ENCODE measurements at places on chromosomes 2 and 18. TPM values are rescaled to one million over a fixed set of nuclear protein-coding genes. Genes with fewer than 3 reads are reported as not detected.

DNA sequence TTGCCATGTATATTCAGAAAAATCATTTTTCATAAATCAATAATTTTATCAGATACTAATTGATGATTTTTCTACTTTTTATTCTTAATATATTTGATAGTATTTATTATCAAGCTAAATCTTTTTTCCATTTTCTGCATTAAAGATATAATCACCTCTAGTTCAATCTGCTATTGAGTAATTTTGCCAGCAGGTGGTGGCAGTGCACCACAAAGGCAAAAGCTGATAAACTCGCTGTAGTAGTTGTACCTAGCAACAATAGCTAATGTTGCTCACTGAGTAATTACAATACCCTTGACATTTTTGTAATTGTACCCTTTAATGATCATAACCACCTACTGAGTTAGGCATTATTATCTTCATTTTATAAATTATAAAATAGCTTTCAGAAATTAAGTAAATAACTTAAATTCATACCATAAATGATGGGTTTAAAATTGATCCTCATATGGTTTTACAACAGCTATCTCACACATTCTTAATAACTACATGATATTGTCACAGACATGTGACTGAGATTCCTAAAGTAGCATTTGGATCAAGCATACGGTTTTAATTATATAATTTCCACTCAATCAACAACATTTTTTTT lies 52.0 kb upstream of the CALCRL start:
- H3K4me1 ChIP-seq, result no peaks in the 10 kb centered on the region
- H3K27ac ChIP-seq, result no peak overlapping the region
- H3K36me3 ChIP-seq, result no peaks in the 10 kb centered on the region

GRCh38 chr2:30738141-30738911 lies 68.9 kb downstream of the CAPN13 start:
- no peaks in the 10 kb centered on the region for H3K27me3 ChIP-seq
- no peak overlapping the region for H3K4me3 ChIP-seq
- no peak for DNase-seq
- no peaks in the 10 kb centered on the region for H3K36me3 ChIP-seq
- H3K27ac ChIP-seq, result no peak overlapping the region

DNA sequence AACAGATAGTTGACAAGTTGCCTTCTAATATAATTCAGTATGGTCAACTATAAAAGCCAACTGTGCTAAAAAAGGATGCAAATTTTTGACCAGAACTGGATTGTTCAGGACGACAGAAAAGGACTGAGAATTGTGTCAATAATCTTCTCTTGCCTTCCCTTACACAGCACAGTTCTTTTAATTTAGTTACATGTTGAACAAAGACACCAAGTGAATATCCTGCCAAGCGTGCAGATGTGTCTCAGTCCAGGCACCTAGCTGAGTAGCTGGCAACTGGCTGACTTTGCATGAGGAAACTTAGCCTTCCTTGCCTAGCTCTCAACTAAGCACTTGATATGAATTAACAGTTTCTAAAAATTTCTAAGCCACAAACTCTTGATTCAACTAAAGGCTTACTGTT lies 801.4 kb downstream of the BCL11A start:
- H3K27ac ChIP-seq, result no peak overlapping the region
- H3K27me3 ChIP-seq, result no peaks in the 10 kb centered on the region
- H3K4me1 ChIP-seq, result no peaks in the 10 kb centered on the region
- no peak overlapping the region for H3K4me3 ChIP-seq
- no peaks in the 10 kb centered on the region for H3K36me3 ChIP-seq

GRCh38 chr2:24920098-24920808 lies at the start of gene ADCY3:
Gene ADCY3 (minus strand): TSS chr2:24920237. CDS start chr2:24918987, 1,250 bp downstream.
- H3K4me1 ChIP-seq, result no peaks in the 10 kb centered on the region
- no peak within 1 kb of the TSS for H3K27ac ChIP-seq
- H3K4me3 ChIP-seq, result peak within 1 kb of the TSS; percentile 59

DNA sequence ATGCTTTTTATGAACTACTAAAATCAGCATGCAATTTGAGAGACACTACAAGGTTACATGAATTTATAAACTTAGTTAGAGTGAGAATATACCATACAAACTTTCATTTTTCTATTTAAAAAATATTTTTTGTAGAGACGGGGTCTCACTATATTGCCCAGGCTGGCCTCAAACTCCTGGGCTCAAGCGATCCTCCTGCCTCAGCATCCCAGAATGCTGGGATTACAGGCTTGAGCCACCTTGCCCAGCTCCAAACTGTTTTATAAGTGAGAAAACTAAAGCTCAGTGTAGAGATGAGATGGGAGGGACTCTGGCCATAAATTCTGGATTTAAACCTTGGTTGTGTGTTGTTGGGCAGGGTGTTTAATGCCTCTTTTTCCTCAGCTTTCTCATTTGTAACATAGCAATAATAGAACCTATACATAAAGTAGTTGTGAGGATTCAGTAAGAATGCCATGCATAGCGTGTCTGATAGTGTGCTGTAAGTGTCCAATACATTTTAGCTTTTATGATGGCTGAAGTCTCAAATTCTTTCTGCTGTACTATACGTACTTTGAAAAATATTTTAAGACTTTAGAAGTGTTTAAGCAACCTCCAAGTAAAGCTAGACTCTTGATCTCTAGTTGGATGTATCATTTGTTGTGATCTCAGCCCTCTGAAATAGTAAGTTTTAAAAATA lies 9.7 kb downstream of the CAB39 start:
- no peak for DNase-seq
- H3K27me3 ChIP-seq, result no peaks in the 10 kb centered on the region
- H3K4me3 ChIP-seq, result no peak overlapping the region
- no peak overlapping the region for H3K27ac ChIP-seq

DNA sequence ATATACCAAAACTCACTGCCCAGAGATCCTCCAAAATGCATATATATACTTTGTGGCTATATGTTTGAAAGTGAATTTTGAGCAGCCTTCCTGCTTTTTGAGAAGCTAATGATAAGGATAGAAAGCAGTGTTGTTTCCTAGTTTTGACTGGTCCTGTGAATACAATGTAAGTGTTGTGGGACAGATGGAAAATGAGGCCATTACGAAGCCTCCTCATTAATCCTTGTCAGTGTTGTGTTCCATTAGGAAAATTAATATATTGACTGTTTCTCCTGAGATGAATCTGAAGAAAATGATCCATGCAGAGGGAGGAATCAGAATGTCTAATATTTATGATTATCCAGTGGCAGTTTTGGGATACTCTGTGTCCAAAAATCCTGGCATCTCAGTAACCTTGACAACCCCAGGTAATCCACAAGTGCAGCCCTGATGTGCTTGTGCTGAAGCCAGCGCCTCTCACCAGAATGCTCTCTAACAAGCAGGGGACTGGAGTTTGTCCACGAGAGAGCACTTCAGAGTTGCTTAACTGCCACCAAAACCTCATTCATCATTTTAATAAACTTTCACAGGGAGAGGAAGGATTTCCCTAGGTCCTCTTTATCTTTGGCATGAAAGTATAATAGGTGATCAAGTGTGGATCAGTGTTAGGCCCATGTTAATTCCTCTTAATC lies 418.6 kb downstream of the CMPK2 start:
- peak; percentile 11 for DNase-seq
- no peaks in the 10 kb centered on the region for H3K4me1 ChIP-seq
- no peak overlapping the region for H3K27ac ChIP-seq
- no peak overlapping the region for H3K4me3 ChIP-seq
- H3K27me3 ChIP-seq, result no peaks in the 10 kb centered on the region

DNA sequence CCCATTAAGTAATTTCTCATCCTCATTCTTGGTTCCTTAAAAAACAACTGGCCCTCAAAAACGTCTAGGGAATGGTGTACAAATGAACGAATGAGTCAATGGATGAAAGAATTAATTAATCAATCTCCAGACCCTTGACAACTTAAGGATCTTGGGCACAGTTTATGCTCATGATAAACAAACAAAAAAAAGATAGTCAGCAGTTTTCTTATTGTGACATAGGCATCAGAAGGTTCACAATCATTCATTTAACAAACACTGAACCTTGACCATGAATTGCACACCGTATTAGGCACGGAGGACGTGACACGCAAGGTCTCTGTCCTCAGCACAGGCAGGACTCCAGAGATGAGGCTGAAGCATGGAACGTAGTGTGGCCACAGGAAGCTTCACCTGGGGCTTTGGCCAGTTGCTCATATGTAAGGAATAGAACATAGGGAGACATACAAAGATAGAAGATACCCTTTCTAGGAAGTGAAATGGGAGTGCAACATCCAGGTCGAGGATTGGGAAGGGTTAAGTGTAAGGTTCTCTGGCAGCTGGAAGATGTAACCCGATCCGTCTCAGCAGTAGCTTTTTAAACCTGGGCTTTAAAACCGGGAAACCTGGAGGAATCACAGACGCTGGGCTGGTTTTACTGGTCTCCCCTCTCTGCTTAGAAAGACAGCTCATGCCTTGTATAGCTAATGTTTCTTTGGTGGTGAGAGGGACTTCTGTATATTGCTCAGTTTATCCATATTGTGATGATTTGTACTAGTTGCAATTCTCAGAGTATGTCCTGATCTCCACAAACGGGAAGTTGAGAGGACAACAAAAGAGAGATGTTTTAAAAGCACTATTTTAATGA lies 8.9 kb upstream of the LTBP1 start:
- no peak overlapping the region for H3K4me3 ChIP-seq
- no peak overlapping the region for H3K27ac ChIP-seq
- no peaks in the 10 kb centered on the region for H3K4me1 ChIP-seq
- no peak for DNase-seq
- H3K27me3 ChIP-seq, result no peaks in the 10 kb centered on the region
- H3K36me3 ChIP-seq, result no peaks in the 10 kb centered on the region

- no peak overlapping the region for H3K27ac ChIP-seq
- DNase-seq, result no peak
- H3K27me3 ChIP-seq, result no peaks in the 10 kb centered on the region
These were observed 40.0 kb upstream of the BMP10 start for GRCh38 chr2:68911246-68911645.

DNA sequence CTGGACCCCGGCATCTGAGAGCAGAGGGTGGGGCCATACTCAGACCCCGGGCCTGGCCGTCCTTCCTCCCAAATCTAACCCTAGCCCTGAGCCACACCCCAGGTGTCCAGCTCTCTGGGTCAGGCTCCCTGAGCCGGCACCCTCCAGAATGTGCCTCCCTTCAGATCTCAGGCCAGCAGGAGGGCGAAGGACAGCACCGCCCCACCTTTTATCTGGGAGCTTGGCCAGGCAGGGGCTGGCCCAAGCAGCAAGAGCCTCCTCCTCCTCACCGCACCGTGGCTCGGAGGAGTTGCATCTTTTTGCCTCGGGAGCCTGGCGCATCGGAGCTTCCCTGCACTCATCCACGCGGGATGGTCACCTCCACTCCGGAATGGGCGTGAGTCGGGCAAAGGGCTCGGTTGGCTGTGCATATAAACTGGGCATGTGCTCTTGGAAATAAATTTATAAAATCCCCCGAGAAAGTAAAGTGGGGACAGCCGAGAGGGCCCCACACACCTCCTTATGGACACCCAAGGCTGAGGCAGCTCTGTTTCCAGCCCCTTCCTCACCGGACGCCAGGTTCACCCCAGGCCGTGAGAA lies 69.1 kb upstream of the CTDP1 start:
- H3K4me3 ChIP-seq, result no peak overlapping the region
- no peak overlapping the region for H3K27ac ChIP-seq
- H3K36me3 ChIP-seq, result no peaks in the 10 kb centered on the region
- H3K4me1 ChIP-seq, result no peaks in the 10 kb centered on the region

DNA sequence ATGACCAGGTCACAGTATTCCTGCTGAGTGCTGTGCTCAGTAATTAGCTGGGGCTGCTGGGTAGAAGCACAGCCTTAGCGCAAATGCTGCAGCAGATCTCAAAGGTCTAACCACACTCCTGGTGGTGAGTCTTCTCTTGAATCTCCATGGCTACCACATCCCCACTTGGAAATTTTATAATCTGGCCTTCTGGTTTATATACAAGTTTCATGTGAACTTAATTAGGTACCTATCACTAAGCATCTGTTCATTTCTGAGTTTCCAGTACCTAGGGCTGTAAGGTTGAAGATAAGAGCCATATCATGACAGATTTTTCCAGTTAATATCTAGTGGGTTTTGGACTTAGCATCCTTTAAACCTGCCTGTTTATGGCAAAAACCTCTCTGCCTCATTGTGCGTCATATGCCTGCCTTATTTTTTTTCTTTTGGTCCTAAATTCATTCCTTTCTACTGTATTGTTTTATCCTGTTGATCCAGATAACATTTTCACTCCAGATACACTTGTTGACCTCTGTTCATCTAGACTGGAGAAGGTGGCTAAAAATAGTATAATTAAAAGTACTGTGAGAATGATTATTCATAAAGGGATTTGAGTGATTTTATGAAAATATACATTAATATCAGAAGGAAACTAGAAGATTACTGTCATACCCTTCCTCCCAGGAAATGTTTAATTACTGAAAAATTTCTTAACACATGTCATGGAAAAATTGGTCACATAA lies 168.4 kb upstream of the THUMPD2 start:
- H3K36me3 ChIP-seq, result no peaks in the 10 kb centered on the region
- DNase-seq, result no peak
- H3K4me3 ChIP-seq, result no peak overlapping the region
- H3K4me1 ChIP-seq, result no peaks in the 10 kb centered on the region
- no peaks in the 10 kb centered on the region for H3K27me3 ChIP-seq

DNA sequence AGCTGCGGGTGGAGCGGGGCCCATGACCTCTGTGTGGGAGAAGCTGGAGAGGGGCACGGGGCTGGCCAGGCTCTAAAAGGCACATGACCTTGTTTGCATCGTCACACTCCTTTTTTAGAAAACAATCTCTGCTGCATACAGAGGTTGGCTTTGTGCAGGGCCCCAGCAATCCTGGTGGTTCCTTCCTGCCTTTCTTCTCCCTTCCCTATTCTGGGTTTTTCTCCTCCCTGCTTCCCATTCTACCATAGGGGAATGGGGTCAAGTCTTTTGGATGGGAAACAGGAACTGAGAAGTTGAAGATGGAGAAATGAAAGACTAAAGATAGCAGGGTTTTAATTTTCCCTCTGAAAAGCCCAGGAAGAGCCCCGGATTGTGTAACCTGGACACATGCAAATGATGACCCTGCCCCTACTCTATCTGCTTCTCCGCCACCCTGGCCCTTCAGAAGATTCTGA lies 53.9 kb downstream of the ASAP2 start:
- H3K4me1 ChIP-seq, result peaks cover 73% of the 10 kb centered on the region
- no peak for DNase-seq
- no peak overlapping the region for H3K4me3 ChIP-seq
- peak overlapping the region; percentile 81 for H3K27ac ChIP-seq

- DNase-seq, result no peak
- no peak overlapping the region for H3K27ac ChIP-seq
These were observed 499.7 kb downstream of the BCL11A start for GRCh38 chr2:60053791-60054190.

GRCh38 chr2:229901819-229902218 lies 20.0 kb downstream of the TRIP12 start:
- H3K4me3 ChIP-seq, result no peak overlapping the region
- H3K27me3 ChIP-seq, result no peaks in the 10 kb centered on the region
- no peaks in the 10 kb centered on the region for H3K36me3 ChIP-seq
- peaks cover 26% of the 10 kb centered on the region for H3K4me1 ChIP-seq
- no peak for DNase-seq

DYNAP gene
- not detected for total RNA-seq

NT5C1B gene
- total RNA-seq, result not detected

INHBB gene
- total RNA-seq, result 12.3 TPM

DTNA gene
- total RNA-seq, result 86.0 TPM

UPP2 gene
- total RNA-seq, result not detected

SFT2D3 gene
- 17.9 TPM for total RNA-seq

Data from thyroid gland (tissue), 4 donors.